ENCODE measurements at places on chromosomes 2 and 18.

DNA sequence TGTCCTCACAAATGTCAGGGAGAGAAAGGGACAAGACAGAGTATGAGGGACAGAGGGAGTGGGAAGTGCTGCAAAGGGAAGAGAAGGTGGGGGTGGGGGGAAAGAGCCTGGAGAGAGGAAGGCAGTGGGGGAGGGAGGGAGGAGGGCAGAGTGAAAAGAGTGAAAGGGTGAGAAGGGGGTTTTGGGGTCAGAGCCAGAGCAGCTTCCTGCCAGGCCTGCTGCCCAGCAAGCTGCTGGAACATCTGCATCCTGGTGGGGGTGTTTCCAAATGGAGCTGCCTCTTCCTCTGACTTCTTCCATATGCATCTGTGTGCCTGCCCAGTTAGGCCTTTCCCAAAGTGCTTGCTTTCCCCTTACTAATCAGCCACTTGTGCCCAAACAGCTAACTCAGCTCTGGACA is 94.3 kb upstream of the CELF4 start:
- no peak for DNase-seq

GRCh38 chr2:152200565-152201465 is 25.3 kb upstream of the STAM2 start:
- peak; percentile 88 for DNase-seq

DNA sequence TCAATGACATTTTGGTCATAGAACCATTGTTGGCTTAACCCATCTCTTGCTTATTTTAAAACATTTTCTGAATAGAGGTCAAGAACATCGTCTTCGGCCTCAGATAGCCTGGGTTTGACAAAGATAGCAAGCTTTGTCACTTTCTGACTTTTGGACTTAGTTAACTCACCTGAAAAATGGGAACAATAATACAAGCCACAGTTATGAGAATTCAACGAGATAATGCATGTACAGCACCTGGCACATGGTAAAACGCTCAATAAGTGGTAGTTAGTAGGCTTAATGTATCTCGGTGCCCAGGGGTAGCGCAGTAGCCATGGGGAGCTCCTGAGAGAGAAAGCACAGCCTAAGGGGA is 446 bp upstream of the COPS7B start:
- no peak for DNase-seq

DNA sequence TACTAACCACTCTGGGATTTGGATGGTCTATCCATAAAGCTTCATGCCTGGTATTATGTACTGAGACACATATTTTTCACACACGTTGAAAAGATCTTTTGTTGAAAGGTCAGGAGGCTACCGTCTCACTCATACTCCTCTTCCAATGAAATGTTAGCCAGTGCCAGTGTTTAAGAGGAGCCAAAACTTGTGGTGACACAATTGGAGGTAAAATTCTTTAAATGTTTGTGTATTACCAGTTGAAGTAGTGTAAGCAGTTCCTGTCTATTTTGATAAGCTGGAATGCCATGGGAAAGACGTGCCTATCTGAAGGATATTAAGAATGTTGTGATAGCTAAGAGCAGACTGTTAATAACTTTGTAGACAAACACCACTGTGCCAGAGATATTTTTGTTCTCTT is 32.1 kb downstream of the MARCHF7 start:
- peak; percentile 32 for DNase-seq

DNA sequence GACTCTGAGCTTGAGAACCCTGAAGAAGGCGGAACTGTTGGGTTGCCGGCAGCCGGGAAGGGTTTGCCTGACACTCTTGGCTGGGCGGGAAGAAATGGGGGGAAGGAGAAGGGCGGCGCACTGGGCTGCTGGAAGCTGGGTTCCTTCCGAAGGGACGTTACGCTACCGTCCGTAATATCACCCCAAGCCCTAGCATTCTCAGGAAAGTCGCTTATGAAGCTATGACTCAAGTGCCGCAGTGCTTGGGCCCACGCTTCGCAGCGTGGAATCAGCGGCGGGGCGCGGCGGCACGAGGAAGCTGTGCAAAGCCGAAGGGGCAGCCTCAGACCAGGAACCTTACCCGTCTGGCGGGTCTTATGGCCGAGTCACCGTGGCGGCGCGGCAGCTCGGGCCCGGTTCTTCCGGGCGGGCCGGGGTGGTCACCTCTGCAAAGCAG is 50.2 kb upstream of the SIGLEC15 start:
- DNase-seq: peak; percentile 60

DNA sequence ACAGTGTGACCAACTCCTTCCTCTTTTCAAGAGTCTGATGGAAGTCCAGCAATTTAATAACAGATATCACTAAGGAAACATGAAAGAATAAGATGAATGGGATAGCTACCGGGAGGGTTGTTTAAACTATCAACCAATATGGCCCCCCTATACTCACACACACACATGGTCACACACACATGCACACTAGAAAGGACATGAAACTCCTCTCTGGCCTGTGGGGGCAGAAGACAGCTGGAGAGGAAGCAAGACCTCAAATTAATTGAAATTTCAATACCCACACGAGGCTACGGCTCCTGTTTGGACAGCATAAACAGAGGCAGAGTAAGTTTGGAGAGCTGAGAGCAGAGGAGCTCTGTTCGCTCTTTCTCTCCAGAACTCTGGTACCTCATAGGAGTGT is 34.7 kb upstream of the REEP1 start:
- DNase-seq: no peak

GRCh38 chr2:190105554-190105953 is 43.0 kb upstream of the MSTN start:
- peak; percentile 63 for DNase-seq

DNA sequence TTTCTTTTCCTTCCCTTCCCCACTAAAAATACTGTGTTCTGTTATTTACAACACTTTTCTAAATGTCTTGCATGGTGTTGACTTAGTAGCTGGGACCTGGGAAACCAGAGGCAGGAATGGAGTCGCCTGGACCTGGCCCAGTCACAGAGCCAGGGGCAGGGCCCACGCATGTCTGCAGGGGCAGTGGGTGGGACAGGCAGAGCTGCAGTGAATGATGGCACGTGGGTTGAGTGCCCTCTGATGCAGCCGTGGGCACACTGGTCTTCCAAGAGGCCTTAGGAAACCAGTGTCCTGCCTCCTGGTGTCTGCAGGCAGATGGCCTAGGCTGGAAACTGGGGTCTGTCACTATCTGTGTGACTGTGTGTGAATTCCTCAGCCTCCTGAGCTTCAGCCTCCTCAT is 46.8 kb downstream of the ARHGEF4 start:
- DNase-seq: no peak

DNA sequence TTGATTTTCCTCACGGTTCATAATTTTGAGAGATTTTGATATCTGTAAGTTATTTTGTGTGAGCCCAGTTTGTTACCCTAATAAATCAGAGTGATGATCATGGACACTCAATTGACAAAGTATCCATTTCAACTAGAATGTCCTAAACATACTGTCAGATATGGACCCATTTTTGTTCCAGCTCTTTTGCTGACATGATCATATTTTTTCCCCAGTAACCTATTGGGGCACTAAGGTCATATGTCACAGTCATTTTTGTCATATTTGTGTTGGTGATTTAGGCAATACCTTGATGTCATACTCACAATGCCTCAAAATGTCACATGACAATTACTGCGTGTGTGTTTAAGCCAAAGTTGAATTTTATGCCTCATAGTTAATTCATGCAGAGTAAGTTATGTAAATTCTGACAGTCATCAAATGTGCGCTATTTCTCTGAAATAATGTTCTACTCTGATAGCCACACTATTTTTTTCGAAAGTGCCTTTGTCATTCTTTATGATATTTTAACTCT is 218.7 kb downstream of the ARHGAP15 start:
- no peak for DNase-seq
